ENCODE measurements at places on chromosomes 4 and X. TPM values are rescaled to one million over a fixed set of nuclear protein-coding genes. Genes with fewer than 3 reads are reported as not detected.

The GPR143 gene
- not detected for polyA plus RNA-seq

The DDIT4L gene
- 3.5 TPM for polyA plus RNA-seq

The PTTG2 gene
- polyA plus RNA-seq: not detected

The IGSF1 gene
- not detected for polyA plus RNA-seq

DNA sequence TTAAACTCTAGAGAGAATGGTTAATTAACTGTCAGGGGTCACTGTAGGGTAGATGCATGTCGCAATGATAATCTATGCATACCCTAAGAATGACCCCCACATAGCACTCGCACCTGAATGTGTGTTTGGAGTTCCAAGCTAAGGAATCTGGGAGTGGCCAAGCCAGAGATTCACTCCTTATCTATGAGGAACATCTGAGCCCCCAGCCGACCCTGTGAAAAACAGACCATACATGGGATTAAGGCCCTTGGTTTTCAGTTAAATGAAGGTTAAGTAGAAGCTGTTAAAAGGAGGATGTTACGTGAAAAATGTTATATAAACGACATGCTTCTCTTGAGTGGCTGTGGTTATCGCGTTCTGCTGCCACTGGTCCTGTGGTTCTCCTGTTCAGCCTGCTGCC, 147.2 kb downstream of the RELL1 start:
- no peak for DNase-seq

- DNase-seq: peak; percentile 95
Measured at GRCh38 chr4:38867478-38868058, at the start of gene FAM114A1. Gene FAM114A1, plus strand, starts transcription at chr4:38867806. Its CDS starts 10,273 bp downstream, at chr4:38878079.

DNA sequence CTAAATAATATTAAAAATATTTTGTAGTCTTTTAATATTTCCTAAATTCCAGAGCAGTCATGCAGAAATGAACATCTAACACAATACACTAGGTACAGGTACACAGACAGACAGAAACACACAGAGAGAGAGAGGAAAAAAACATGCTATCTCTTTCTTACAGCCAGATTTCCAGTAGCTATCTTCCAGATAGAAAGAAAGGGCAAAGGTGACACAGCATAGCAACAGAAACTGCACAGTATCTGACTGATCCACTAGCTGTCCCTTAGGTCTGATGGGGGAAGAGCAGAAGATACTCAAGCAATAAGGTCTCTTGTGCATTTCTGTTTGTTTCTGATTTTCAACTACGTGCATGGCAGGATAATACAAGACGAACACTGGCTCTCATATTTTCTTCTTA, 7.8 kb downstream of the FBXW7 start:
- DNase-seq: no peak

The NXF3 gene
- polyA plus RNA-seq: 6.6 TPM

- peak; percentile 59 for DNase-seq
Measured at GRCh38 chrX:48972220-48973164, 848 bp upstream of the KCND1 start.

DNA sequence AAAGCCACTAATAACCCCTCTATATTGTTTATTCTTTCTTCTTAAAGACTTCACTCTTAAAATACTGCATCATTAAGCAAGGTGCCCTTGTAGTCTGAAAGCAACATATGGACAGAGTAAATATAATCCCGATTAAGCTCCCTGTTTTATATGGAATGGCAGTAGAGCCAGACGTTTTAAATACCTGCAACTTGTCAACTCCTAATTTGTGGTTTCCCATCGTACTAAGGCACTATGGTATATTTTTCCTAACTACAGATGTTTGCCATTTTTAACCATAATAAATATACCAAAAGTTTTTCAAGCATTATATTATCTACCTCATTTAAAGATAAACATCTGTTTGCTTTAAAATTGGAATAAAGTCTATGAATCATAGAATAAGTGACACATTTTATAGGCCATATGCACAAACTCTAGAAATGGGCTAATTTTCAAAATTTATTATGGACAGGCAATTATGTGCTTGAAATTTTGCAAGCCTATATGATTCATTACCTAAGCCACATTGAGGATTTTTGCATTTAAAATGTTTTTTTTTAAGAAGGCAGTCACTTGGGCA, 194.6 kb downstream of the FRMPD4 start:
- DNase-seq: no peak

DNA sequence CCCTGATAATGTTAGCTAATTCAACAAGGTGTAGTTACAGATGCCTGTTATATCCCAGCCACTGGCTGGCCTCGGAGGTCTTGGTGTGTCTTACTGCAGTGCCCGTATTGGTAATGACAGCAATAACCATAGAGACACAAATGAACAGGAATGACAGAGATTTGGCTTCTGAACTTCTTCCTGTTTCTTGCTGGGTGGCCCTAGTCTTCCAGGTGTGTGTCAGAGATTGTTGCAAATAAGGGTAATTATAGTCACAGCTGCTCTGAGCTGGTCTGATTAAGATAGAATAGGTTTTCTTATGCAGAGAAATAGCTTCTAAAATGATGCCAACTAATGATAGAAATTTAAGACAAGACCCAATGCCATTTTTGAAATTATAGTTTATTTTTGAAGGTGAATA, 64.1 kb upstream of the MAD2L1 start:
- DNase-seq: no peak

DNA sequence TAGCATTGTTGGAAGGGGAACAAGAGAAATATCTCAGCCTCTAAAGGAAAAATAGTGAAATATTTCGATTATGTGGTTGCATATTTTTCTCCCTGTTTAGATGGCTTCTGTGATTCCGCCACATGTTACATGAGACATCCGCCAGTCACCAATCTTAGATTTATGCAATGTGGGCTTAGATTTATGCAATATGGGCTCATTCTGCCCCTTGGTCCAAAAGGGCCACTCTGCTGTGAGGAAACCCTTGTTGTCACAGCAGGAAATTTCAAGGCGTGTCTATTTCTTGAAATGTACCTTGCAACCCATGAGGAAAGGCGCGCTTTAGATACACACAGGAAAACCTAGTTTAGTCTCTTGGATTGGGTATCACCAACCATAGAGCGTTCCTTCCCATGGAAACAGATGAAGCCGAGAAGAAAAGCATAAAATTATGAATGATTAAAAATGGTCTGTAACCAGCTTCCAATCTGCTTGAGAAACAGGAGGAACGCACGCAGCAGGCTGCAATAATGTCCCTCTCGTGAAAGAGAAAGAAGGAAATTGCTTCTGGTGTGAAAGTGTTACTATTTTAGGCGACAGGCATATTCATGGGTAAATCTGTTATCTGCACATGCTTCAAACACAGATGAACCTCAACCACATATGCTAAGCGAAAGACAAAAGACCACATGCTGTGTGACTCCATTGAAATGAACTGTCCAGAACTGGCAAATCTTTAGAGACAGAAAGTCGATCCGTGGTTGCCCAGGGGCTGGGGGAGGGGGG, 3.7 kb downstream of the RS1 start:
- no peak for DNase-seq

DNA sequence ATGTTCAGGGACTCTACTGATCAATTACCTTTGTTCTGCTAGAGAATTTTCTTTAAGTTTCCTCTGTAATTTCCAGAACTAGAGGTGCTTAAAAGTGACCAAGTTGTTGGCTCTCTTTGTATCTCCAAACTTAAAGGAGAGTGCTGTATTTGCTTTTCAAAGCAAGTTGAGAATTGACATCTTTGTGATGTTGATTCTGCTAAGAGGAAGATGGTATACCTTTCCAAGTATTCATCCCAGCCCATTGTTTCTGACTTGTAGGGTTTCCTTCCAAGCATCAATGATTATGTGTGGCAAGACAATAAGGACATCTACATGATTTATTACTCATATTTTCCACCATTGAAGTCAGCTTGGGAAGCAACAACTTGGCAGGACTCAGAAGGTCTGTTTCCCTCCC, 190.6 kb downstream of the GC start:
- no peak for DNase-seq

- peak; percentile 49 for DNase-seq
Measured at GRCh38 chrX:15448010-15448639, 45.0 kb downstream of the PIR start.

The XAGE1A gene
- polyA plus RNA-seq: not detected
